ENCODE measurements at places on chromosomes 6 and 20. TPM values are rescaled to one million over a fixed set of nuclear protein-coding genes. Genes with fewer than 3 reads are reported as not detected.

AHCY gene
- 97.7 TPM for polyA plus RNA-seq

BPIFB4 gene
- polyA plus RNA-seq, result not detected

OLIG3 gene
- polyA plus RNA-seq, result not detected

TCF15 gene
- 0.15 TPM for polyA plus RNA-seq

HLA-DQA2 gene
- not detected for polyA plus RNA-seq

SIM1 gene
- polyA plus RNA-seq, result not detected

OR2H2 gene
- not detected for polyA plus RNA-seq

STMND1 gene
- not detected for polyA plus RNA-seq

FILIP1 gene
- 1.7 TPM for polyA plus RNA-seq

GHRH gene
- polyA plus RNA-seq, result not detected

MACROD2 gene
- polyA plus RNA-seq, result 3.7 TPM

E2F1 gene
- 4.1 TPM for polyA plus RNA-seq

DEFB132 gene
- not detected for polyA plus RNA-seq

HAO1 gene
- polyA plus RNA-seq, result not detected

IRF4 gene
- 0.12 TPM for polyA plus RNA-seq

LBP gene
- polyA plus RNA-seq, result not detected

ATP6V1G2 gene
- polyA plus RNA-seq, result 9.3 TPM

NKX2-4 gene
- polyA plus RNA-seq, result not detected

RBBP8NL gene
- not detected for polyA plus RNA-seq

KIF3B gene
- 29.8 TPM for polyA plus RNA-seq

LST1 gene
- polyA plus RNA-seq, result 12.2 TPM

COL11A2 gene
- 0.52 TPM for polyA plus RNA-seq

SRSF12 gene
- polyA plus RNA-seq, result 1.1 TPM

DEF6 gene
- 2.7 TPM for polyA plus RNA-seq

PRICKLE4 gene
- polyA plus RNA-seq, result 1.5 TPM

BMP5 gene
- polyA plus RNA-seq, result not detected

CLDN20 gene
- not detected for polyA plus RNA-seq

CASS4 gene
- polyA plus RNA-seq, result 3.1 TPM

HLA-F gene
- polyA plus RNA-seq, result 16.8 TPM

OTOR gene
- not detected for polyA plus RNA-seq

SIGLEC1 gene
- polyA plus RNA-seq, result 3.3 TPM

SIRPB2 gene
- 0.98 TPM for polyA plus RNA-seq

SLC24A3 gene
- polyA plus RNA-seq, result 9.5 TPM

MCM8 gene
- polyA plus RNA-seq, result 3.5 TPM

CD83 gene
- polyA plus RNA-seq, result 29.4 TPM

CLPSL2 gene
- polyA plus RNA-seq, result not detected

RBM24 gene
- 3.5 TPM for polyA plus RNA-seq

C6orf141 gene
- polyA plus RNA-seq, result 5.2 TPM

PBOV1 gene
- not detected for polyA plus RNA-seq

FAM209A gene
- polyA plus RNA-seq, result 0.18 TPM

CCN6 gene
- not detected for polyA plus RNA-seq

DZANK1 gene
- 2.2 TPM for polyA plus RNA-seq

RING1 gene
- polyA plus RNA-seq, result 37.3 TPM

TUBE1 gene
- 25.0 TPM for polyA plus RNA-seq

BTN1A1 gene
- 0.02 TPM for polyA plus RNA-seq

EYA4 gene
- polyA plus RNA-seq, result 2.5 TPM

Data from ovary (tissue), 10 donors.